ENCODE measurements at places on chromosomes 1 and 21. TPM values are rescaled to one million over a fixed set of nuclear protein-coding genes. Genes with fewer than 3 reads are reported as not detected.

The RIPPLY3 gene
- total RNA-seq, result not detected

The UQCRHL gene
- 1.6 TPM for total RNA-seq

The WNT2B gene
- total RNA-seq, result 18.6 TPM

DNA sequence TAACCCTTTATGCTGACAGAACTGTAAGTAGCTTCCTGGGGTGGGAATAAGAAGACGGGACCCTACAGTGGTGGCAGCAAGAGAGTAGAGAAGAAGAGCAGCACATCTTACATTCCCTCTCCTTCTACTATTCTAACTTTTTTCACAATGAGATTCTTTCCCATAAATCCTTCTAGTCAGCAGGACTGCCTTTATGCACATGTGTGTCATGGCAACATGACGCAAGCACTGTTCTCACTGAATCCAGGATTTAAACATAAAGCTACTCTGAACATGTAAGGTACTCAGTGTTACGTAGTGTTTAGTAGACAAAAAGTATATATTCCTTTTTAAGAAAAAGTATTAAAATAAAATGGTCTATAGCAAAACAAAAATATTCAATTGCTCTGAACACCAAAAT is 309.7 kb upstream of the LYPLAL1 start:
- H3K4me1 ChIP-seq, result no peaks in the 10 kb centered on the region
- no peak overlapping the region for H3K27ac ChIP-seq
- H3K27me3 ChIP-seq, result no peaks in the 10 kb centered on the region
- H3K4me3 ChIP-seq, result no peak overlapping the region

DNA sequence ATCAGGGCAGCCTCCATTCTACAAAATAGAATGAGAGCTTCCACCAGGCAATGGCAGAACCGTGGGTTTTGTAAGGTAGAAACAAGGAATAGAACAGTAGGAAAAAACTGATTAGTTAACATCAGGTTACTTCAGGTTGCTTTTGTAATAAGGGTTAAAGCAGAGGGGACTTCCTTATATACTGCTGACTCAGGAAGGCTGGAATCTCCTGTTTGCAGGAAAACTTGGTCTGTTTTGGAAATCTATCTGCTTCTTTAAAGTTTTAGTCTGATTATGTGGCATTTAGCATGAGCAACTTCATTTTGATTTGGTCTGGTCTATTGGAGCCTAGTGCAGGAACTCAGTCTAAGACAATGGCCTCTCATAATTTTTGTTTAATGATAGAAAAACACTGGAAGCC is 32.7 kb upstream of the RAB4A start:
- H3K27ac ChIP-seq, result no peak overlapping the region
- H3K36me3 ChIP-seq, result no peaks in the 10 kb centered on the region
- H3K4me1 ChIP-seq, result no peaks in the 10 kb centered on the region
- DNase-seq, result no peak

DNA sequence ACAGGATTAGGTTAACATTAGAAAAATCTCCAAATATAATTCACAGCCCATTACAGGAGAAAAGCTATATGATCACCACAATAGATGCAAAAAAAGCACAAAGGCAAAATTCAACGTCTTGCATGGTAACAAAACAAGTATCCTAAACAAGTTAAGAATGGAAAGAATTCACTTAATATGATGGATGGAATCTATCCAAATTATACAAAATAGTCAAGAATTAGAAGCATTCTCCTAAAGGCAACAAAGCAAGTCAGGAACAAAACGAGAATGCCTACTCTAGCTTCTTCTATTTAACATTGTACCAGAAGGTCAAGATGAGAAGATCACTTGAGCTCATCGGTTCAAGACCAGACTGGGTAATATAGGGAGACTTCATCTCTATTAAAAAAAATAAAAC is 442.8 kb downstream of the SETD4 start:
- no peaks in the 10 kb centered on the region for H3K36me3 ChIP-seq
- no peaks in the 10 kb centered on the region for H3K4me1 ChIP-seq
- DNase-seq, result no peak
- no peak overlapping the region for H3K27ac ChIP-seq
- no peaks in the 10 kb centered on the region for H3K27me3 ChIP-seq

DNA sequence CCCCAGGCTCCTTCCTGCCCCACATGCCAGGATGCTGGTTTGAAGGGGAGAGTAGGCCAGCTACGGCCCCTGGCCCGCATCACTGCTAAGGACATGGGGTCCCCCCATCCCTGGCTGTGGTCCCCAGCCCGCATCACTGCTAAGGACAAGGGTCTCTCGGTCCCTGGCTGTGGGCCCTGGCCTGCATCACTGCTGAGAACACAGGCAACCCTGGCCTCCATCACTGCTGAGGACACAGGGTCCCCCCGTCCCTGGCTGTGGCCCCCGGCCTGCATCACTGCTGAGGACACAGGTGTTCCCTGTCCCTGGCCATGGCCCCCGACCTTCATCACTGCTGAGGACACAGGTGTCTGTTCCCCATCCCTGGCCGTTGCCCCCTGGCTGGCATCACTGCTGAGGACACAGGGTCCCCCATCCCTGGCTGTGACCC is 448 bp upstream of the OBSCN start:
- DNase-seq, result peak; percentile 46
- no peak overlapping the region for H3K4me3 ChIP-seq
- peak overlapping the region; percentile 97 for H3K27ac ChIP-seq

- DNase-seq, result no peak
- H3K27ac ChIP-seq, result no peak overlapping the region
- H3K4me1 ChIP-seq, result peaks cover 15% of the 10 kb centered on the region
- H3K4me3 ChIP-seq, result no peak overlapping the region
Observed at GRCh38 chr1:243841507-243841906, 8.5 kb downstream of the AKT3 start.

DNA sequence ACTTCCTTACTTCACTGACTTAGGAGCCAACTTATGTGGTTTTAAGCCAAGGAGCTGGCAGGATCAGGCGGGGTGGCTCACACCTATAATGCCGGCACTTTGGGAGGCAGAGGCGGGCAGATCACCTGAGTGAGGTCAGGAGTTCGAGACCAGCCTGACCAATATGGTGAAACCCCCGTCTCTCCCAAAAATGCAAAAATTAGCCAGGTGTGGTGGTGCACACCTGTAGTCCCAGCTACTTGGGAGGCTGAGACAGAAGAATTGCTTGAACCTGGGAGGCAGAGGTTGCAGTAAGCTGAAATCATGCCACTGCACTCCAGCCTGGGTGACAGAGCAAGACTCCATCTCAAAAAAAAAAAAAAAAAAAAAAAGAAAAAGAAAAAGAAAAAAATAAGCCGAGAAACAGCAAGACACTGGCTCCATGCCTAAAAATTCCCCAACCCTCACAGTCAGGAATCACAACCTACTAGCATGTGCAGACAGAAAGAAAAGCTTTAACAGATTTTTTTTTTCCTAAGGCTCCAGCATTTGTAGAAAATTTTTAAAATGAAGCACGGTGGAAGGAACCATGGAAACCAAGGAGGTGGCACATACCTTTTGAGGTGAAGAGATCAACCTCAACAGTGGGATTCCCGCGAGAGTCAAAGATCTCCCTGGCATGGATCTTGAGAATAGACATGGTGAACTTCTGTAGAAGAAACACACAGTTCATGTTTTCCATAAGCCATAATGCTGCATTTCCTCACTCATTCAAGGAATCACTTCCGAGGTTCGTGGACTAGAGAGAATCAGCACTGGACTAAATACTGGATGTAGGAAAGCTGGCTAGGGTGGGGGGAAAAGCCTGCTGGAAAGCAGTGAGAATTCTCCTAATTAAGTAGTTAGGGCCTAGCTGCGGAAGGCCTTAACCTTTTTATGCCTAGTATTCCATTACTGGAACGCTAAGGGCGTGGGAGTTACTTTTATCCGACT is 4.0 kb downstream of the ENO1 start:
- H3K4me1 ChIP-seq, result no peaks in the 10 kb centered on the region
- DNase-seq, result no peak
- H3K4me3 ChIP-seq, result no peak overlapping the region
- H3K27me3 ChIP-seq, result no peaks in the 10 kb centered on the region
- peaks cover 55% of the 10 kb centered on the region for H3K36me3 ChIP-seq
- peak overlapping the region; percentile 93 for H3K27ac ChIP-seq

- H3K27me3 ChIP-seq, result no peaks in the 10 kb centered on the region
- H3K4me1 ChIP-seq, result no peaks in the 10 kb centered on the region
- H3K4me3 ChIP-seq, result no peak overlapping the region
- no peak overlapping the region for H3K27ac ChIP-seq
Observed at GRCh38 chr1:212915245-212916091, 34.9 kb upstream of the VASH2 start.

DNA sequence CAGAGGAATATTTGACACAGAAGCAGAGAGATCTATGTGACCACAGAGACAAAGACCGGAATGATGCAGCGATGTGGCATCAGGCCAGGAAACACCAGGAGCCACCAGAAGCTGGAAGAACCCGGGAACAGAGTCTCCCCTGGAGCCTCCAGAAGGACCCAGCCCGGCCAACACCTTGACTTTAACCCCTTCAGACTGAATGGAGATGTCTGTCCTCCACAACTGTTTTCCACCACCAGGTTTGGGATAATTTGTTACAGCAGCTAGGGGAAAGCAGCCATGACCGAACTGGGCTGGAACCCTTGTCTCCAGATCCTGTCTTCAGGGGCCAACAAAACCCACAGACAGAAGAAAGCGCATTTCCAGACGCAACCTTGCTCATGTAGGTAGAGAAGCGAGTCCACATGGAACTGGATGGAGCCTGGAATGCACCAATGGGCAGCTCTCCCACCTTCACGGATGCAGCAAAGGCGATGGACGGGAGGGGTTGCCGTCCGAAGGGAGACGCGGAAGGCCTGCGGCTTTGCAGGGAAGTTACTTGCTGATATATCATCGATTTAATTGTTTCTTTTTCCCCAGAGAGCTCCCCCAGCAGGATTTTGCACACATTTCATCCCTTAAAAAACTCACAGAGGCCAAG is 396.6 kb downstream of the NPHP4 start:
- DNase-seq, result peak; percentile 28
- H3K27ac ChIP-seq, result no peak overlapping the region
- H3K27me3 ChIP-seq, result no peaks in the 10 kb centered on the region
- peaks cover 10% of the 10 kb centered on the region for H3K4me1 ChIP-seq
- H3K36me3 ChIP-seq, result no peaks in the 10 kb centered on the region

Measured in right atrium auricular region (tissue), 2 donors.